ENCODE measurements at places on chromosomes 5 and 9. TPM values are rescaled to one million over a fixed set of nuclear protein-coding genes. Genes with fewer than 3 reads are reported as not detected.

GRCh38 chr5:133289686-133290367 is 238.0 kb downstream of the HSPA4 start:
- H3K36me3 ChIP-seq, result no peaks in the 10 kb centered on the region
- H3K27ac ChIP-seq, result no peak overlapping the region
- no peaks in the 10 kb centered on the region for H3K27me3 ChIP-seq
- peak; percentile 67 for DNase-seq
- peaks cover 50% of the 10 kb centered on the region for H3K4me1 ChIP-seq
- no peak overlapping the region for H3K4me3 ChIP-seq

DNA sequence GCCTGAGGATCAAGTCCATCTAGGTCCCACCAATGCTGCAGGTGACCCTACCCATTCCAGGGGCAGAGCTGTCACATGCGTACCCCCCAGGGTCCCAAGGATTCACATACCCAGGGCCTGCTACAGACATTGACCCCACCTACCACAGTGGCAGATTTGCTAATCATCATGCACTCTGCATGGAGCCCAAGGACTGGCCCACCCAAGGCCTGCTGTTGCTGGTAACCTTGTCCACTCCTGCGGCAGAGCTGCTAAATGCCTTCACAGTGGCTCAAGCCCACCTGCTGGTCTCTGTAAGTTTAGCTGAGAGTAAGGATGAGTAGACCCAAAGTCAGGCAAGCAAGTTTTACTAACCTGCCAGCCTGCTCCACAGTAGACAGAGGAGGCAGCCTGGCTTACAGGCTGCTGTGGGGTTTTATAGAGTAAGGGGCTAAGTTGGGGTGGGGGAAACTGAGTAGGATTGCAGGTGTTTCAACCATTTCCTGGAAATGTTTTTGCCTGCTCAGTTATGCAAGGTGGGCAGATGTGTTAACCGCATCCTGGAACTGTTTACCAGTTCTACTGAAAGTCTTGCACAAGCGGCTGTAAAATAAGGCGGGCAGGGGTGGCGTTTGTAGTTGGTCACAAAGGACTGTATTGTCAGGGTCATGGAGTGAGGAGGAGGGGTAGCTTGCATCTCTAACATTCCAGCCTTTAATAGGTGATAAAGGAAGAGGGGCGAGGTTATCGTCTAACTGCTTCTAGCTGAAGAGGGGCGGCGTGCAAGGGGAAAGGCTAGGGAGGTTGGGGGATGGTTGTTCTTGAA is 2163.5 kb upstream of the WWC1 start:
- H3K27me3 ChIP-seq, result no peaks in the 10 kb centered on the region
- H3K4me1 ChIP-seq, result no peaks in the 10 kb centered on the region
- no peaks in the 10 kb centered on the region for H3K36me3 ChIP-seq
- no peak overlapping the region for H3K27ac ChIP-seq
- DNase-seq, result no peak

DNA sequence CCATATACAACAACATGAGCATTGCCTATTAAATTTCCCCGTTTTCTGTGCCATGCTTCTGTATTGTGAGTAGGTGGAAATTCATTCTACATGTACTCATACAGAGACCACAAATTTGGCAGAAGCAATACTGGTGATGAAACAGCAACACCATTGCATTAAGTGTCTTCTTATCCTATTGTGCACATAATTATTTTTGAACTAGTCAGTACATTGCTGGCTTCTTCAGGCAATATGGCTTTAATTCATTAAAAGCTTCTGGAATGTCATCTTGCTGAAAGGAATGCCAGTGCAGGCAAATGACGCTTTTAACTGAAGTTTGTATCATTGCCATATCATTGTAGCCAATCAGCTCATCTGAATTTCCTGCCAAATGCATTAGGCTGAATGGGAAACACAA is 82.6 kb downstream of the KIAA1958 start:
- H3K4me1 ChIP-seq, result peaks cover 7% of the 10 kb centered on the region
- H3K27me3 ChIP-seq, result no peaks in the 10 kb centered on the region
- H3K27ac ChIP-seq, result no peak overlapping the region
- H3K36me3 ChIP-seq, result no peaks in the 10 kb centered on the region
- DNase-seq, result no peak

- no peak for DNase-seq
- H3K4me1 ChIP-seq, result peaks cover under 1% of the 10 kb centered on the region
- H3K27ac ChIP-seq, result no peak overlapping the region
- H3K4me3 ChIP-seq, result no peak overlapping the region
- H3K36me3 ChIP-seq, result peaks cover 18% of the 10 kb centered on the region
Measured at GRCh38 chr5:87404359-87404758, 8.4 kb downstream of the CCNH start.

- DNase-seq, result no peak
- no peaks in the 10 kb centered on the region for H3K36me3 ChIP-seq
- no peaks in the 10 kb centered on the region for H3K4me1 ChIP-seq
- no peak overlapping the region for H3K27ac ChIP-seq
- peaks cover 12% of the 10 kb centered on the region for H3K27me3 ChIP-seq
Measured at GRCh38 chr5:135216471-135217343, 182.3 kb downstream of the MACROH2A1 start.

DNA sequence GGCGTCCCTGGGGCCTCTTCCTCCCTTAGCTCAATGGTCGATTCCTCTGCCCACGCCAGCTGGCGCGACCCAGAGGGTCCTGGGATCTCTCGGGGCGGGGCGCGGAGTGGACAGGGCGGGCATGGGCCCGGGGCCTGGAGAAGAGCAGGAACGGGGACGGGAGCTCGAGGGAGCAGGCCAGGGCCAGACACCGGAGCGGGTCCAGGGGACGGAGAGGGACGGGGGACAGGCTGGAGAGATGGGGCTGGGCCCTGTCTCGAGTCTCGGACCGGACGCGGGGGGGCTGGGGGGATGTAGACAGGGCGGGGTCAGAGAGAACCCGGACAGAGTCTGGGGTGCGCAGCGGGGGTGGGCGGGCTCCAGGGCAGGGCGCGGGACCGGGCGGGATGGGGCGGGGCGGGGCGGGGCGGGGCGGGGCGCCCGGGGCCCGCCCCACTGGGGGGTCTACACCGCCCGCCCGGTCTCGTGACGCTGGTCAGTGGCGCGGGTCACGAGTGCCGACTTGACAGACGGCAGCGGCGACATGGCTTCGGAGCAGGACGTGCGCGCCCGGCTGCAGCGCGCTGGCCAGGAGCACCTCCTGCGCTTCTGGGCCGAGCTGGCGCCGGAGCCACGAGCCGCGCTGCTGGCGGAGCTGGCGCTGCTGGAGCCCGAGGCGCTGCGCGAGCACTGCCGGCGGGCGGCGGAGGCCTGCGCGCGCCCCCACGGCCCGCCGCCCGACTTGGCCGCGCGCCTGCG is at the start of gene UAP1L1:
TSS of gene UAP1L1 (plus strand) at position 508 of the 738 bp plus-strand sequence. CDS start at position 524, 16 bp downstream.
- no peak within 1 kb of the TSS for H3K27ac ChIP-seq
- H3K4me3 ChIP-seq, result peak within 1 kb of the TSS; percentile 67
- H3K4me1 ChIP-seq, result peaks cover 11% of the 10 kb centered on the region

GRCh38 chr5:90689064-90689463 is 130.5 kb downstream of the ADGRV1 start:
- no peak for DNase-seq
- H3K4me3 ChIP-seq, result no peak overlapping the region
- H3K27me3 ChIP-seq, result peaks cover 4% of the 10 kb centered on the region
- no peaks in the 10 kb centered on the region for H3K4me1 ChIP-seq

GRCh38 chr9:22240619-22241018 is 206.0 kb upstream of the DMRTA1 start:
- no peaks in the 10 kb centered on the region for H3K27me3 ChIP-seq
- no peak overlapping the region for H3K4me3 ChIP-seq
- no peaks in the 10 kb centered on the region for H3K36me3 ChIP-seq
- no peak for DNase-seq
- H3K4me1 ChIP-seq, result peaks cover 45% of the 10 kb centered on the region

LHFPL2 gene
- polyA plus RNA-seq, result 11.4 TPM
